ENCODE measurements at places on chromosomes 7 and 10.

DNA sequence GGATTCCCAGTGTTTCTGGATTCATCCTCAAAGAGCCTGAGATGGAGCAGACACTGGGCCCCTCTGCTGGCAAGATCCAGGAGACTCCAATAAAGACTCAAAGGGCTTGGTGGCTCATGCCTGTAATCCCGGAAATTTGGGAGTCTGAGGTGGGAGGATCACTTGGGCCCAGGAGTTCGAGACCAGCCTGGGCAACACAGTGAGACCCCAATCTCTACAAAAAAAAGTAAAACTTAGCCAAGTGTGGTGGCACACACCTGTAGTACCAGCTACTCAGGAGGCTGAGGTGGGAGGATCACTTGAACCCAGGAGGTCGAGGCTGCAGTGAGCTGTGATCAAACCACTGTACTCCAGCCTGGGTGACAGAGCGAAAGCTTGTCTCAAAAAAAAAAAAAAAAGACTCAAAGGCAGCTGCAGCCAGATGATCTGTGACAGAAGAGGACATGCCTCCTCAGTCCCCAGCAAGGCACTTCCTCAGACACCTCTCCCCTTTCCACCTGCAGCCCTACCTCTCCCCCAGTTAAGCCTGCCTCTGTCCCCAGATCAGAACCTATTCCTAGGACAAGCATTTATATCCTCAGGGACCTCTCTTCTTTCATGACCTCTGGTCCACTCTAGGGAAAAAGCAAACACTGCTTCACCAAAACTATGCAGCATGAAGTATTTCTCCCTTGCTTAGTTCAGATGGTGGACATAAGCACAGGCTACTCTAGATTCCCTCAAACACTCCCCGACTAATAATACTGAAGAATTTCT, 27.9 kb downstream of the PDLIM1 start:
- DNase-seq: no peak

- DNase-seq: no peak
These were observed 242.8 kb downstream of the KLF6 start for GRCh38 chr10:3542185-3542611.

- DNase-seq: no peak
These were observed 60.9 kb downstream of the WAC start for GRCh38 chr10:28593811-28594210.

DNA sequence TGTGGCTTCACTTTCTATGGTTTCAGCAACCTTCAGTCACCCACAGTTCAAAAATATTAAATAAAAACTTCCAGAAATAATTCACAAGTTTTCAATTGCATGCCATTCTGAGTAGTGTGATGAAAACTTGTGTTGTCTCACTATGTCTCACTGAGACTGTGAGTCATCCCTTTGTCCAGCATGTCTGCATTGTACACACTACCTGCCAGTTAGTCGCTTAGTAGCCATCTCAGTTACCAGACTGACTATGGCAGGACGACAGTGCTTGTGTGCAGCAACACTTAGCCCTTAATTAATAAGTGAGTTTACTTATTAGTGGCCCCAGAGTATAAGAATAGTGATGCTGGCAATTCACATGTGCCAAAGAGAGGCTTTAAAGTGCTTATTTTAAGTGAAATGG, 22.5 kb downstream of the CCDC186 start:
- no peak for DNase-seq

DNA sequence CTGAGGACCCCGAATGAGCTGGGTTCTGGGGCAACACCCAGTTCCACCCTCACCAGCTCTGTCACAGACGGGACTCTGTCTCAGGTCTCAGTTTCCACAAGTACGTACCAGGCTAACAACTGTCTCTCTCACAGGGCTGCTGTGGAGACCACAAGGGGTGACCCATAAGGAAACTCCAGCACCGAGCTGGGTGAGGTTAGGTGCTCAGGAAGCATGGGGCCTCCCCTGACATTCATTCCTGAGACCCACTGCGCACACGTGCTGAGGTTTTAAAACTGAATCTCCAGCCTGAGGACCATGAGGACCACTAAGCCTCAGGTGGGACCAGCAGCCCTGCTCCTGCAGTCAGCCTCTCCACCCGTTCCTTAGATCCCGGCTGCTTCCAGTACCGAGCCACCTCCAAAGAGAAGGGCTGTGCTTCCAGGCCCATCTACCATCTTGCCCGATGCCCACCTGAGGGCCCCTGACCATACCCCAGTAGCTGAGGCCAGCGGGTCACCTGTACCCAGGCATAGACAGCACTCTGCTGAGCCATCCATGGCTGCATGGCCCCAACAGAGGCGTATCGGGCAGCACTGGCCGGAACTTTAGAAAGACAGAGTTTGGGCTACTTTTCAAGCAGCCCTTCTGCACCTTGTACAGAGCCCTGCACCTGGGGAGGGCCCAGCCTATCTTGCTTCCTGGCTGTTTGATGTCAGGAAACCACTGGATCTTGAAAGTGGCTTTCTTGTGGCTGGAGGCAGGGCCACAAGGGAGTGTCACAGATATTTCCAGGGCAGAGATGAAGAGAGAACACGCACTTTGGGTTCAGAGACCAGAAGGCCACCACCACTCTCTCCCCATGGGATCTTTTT, 18.7 kb downstream of the HSPA12A start:
- no peak for DNase-seq

GRCh38 chr10:12579954-12580858, 230.9 kb downstream of the CAMK1D start:
- DNase-seq: no peak

- no peak for DNase-seq
These were observed 17.1 kb downstream of the MCU start for GRCh38 chr10:72709041-72709440.

GRCh38 chr10:12010353-12010752, 32.3 kb downstream of the UPF2 start:
- DNase-seq: no peak

- no peak for DNase-seq
These were observed 467.9 kb upstream of the PODXL start for GRCh38 chr7:132024290-132024689.

Measured in BE2C (cell line).